ENCODE measurements at places on chromosomes 12 and 14. TPM values are rescaled to one million over a fixed set of nuclear protein-coding genes. Genes with fewer than 3 reads are reported as not detected.
A peak's percentile ranks its signal among the peaks of the same experiment; 100 is the strongest.

DNA sequence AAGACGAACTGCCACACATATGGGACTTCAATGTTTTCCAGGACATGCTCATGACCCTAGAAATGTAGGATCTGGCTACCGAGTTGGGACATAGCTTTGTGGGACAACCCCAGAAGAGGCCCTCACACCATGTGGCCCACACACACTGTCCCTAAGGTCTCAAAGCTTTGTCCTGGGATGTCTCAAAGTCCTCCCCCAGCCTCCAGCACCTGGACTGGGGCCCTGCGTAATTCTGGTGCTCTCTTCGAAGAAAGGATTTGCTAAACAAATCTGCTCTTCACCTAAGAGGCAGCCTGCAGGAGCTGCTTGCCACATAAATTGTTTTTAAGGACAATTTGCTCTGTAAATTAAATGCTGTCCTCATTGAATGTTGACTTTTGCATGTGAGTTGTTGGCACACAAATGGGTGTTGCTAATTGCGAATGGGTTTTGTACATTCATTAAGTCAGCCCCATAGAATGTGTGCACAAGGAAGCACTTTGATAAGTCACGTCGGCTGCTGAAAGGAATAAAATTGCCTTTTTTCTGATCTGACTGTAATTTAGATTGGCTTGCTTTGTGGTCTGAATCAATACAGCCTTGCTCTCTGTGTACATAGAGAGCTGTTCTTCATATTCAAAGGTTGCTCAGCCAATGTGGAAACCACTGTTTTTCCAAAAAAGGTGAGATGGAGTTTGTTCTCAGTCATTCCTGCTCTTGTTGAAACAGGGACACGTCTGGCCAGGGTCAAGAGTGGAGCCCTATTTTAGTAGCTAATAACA lies 161.6 kb upstream of the PWP1 start:
- no peak for DNase-seq

- DNase-seq, result no peak
Observed at GRCh38 chr12:16984484-16984883, 378.5 kb upstream of the LMO3 start.

GRCh38 chr12:74984631-74985030 lies 225.0 kb downstream of the KCNC2 start:
- no peak for DNase-seq

CRACR2A gene
- total RNA-seq, result 4.2 TPM

GRCh38 chr12:524167-524951 lies 64.6 kb downstream of the B4GALNT3 start:
- DNase-seq, result no peak

DNA sequence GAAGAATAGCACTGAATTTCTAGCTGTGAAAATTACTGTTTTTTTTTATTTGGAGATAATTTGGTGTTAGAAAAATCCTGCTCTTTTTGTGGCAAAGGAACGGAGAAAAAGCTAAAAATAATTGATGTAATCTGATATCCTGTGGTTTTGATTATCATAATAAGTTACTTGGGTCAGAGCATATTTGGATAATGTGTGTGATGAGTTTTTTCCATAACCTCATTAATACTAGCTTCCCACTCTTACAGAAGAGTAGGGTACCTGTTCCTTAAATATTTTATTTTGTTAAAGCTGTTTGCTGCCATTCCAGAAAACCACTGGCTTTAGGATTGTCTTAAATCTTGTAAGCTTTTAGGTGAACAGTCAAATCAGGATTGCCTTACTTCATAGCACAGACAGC lies 4.7 kb downstream of the PSMC6 start:
- no peak for DNase-seq

SLC11A2 gene
- total RNA-seq, result 44.6 TPM

DNA sequence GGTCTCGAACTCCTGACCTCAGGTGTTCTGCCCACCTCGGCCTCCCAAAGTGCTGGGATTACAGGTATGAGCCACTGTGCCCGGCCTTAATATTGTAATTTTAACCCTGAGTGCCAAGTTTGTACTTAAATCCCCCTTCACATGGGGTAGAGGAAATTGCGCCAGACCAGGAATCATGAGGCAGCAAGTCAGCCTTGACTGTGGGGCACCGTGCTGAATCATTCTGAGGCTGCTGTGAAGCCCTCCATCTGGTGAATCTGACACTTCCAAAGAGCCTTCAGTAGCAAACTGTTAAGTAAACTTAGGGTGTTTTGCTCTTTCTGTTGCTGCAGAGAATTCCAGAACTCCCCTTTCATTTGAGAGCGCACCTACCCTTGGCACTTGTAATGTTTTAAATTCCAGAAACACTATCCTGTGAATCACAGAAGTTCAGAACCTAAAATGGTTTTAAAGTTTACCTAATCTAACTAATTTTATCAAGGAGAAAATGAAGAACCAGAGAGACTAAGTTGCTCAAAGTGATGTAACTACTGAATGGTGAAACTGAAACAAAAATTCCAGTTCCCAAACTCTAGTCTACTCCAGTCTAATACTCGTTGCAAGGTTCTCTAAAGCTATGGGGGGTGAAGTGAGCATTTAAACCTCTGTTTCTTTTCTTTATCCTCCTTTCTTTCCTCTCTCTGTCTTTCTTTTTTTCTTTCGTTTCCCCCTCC lies 7.5 kb downstream of the HEBP1 start:
- DNase-seq, result peak; percentile 87
